ENCODE measurements at places on chromosomes 5 and 9.

- no peak for DNase-seq
These were observed 46.3 kb upstream of the TDRD7 start for GRCh38 chr9:97365634-97366033.

GRCh38 chr9:111483439-111483857 is 735 bp downstream of the ECPAS start:
- DNase-seq, result no peak

- DNase-seq, result no peak
These were observed 56.3 kb downstream of the USP20 start for GRCh38 chr9:129891569-129891968.

- peak; percentile 7 for DNase-seq
These were observed 931 bp downstream of the FAM219A start for GRCh38 chr9:34457266-34458012.

DNA sequence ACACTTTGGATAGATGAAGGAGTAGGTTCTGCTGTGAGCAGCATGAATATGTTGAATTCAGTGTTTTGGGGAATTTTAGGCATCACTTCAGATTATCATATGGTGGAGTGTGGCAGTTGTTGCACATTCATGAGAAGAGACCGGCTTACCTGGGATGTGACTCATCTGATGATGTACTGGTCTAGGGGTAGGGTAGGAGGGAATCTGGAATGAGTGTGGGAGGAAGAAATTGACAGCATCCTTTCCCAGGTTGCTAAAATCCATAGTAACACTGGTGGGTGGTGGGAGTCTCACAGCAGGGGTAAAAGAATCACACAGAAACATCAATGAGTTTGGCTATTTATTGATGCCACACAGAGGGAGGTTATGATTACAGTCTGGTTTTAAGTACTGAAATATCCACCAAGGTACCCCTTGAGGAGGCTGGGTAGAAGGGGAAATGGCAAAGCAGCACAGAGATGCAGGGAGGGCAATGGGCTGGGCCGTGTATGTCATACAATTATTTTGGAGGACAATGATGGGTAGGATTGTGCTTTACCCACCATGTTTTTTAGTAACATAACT is 82.5 kb downstream of the TARS1 start:
- no peak for DNase-seq

DNA sequence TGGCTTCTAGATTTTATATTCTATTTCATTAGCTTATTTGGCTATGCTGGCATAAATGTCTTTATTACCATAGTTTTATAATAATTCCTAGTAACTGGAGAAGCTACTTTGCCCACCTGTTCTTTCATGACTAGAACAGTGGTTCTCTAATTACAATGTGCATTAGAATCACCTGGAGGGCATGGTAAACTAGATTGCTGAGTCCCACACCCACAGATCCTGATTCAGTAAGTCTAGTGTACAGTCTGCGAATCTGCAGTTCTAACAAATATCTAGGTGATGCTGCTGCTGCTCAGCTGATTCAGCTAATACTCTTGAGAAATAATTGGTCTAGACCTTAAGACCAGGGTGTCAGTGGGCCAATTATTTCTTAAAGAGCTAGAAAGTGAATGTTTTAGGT is 35.5 kb downstream of the RNF38 start:
- DNase-seq, result no peak

- DNase-seq, result no peak
These were observed 335.7 kb downstream of the PRELID2 start for GRCh38 chr5:145499483-145499882.

DNA sequence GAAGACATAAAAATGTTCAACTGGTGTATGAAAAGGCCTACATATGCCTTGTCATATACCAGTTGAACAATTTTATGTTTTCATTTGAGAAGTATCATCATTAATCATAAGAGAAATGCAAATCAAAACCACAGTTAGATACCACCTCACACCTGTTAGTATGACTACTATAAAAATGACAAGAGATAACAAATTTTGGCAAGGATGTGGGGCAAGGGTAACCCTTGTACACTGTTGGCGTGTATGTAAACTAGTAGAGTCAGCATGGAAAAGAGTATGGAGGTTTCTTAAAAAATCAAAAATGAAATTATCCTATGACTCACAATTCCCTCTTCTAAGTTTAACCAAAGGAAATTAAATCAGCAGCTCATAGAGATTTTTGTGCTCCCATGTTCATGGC is 250.4 kb upstream of the ST8SIA4 start:
- no peak for DNase-seq

DNA sequence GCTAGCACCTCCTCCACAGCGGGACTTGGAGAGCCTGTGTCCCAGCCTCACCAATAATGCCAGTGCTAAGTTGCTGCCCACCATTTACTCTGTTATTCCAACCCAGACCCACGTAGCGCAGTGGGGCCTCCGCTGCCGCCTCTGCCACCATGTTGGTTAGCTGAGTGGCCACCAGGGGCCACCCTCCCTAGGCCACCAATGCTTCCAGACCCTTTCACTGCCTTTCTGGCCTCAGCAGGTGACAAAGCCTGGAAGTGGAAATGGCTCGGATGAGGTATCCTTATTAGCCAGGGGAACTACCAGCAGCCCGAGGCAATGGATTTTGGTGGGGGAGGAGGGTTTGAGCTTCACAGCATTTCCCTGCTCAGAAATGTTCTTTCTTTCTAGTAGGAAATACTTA is 110.1 kb downstream of the OSTF1 start:
- DNase-seq, result no peak

GRCh38 chr9:134214766-134215419 is 50.5 kb upstream of the RNU6ATAC start:
- no peak for DNase-seq

DNA sequence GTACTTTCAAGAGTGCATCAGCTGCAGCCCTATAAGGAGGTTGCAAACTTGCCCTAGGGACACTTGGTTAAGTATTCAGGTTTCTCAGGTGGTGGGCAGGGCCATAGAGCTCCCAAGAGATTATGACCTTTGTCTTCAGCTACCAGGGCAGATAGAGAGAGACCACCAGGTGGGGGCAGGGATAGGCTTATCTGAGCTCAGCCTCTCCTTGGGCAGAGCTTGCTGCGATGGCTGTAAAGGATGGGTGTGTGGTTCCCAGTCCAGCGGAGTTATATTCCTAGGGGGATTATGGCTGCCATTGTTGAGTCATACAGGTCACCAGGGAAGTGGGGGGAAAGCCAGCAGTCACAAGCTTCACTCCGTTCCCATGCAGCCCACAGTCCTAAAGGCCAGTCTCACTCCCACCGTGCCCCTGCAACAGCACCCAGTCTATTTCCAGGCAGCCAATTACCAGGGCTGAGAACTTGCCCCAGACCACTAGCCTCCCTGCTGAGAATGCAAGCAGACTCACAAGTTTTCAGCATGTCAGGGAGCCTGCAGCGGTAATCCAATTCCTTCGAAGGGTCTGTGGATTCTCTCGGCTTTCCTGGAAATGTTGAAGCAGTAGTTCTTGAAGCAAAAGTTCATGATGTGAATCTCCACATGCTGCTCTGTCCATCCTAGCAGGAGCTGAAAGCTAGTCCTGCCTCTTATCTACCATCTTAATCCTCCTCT is 151.5 kb downstream of the SLC12A2 start:
- no peak for DNase-seq

- DNase-seq, result no peak
These were observed 1.4 kb downstream of the ZNF622 start for GRCh38 chr5:16464231-16464630.

DNA sequence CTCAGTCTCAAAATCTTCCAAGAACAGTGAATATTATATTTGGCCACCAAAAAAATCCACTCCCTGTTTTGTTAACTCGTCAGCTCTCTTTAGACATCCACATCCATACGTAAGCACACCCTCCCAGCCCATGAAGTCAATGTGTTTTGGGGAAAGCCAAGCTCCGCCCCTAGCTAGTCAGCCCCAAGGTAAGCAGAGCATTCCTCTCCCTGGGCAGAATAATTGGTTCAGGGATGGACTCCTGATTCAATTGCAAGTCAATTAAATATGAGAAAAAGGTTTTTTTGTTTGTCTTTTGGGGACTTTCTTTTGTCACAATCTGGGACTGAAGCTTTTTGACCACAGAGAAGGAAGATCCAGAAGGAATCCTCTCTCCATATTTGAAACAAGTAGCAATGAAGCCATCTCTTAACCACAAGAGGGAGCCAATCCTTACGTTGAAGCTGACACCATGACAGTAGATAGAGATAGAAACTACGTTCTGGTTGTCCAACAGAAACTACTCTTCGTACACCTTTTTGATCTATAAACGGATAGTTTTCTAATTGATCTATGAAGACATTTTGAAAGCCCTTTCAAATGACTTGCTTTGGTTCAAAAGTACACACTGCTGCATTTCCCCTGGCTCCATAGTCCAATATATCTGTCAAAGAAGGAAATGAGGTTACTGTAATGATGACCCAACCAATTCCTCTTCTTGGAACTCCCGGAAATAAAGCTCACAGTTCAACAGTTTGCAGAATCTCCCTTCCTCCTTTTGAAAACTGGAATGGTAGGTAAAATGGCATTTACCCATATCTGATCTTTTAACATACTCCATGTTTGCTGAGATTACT is 166.4 kb downstream of the TLE1 start:
- DNase-seq, result peak; percentile 24

- no peak for DNase-seq
These were observed 104.4 kb downstream of the FRMD3 start for GRCh38 chr9:83433846-83434245.

- DNase-seq, result no peak
These were observed 261.3 kb downstream of the COX7C start for GRCh38 chr5:86879086-86879485.

DNA sequence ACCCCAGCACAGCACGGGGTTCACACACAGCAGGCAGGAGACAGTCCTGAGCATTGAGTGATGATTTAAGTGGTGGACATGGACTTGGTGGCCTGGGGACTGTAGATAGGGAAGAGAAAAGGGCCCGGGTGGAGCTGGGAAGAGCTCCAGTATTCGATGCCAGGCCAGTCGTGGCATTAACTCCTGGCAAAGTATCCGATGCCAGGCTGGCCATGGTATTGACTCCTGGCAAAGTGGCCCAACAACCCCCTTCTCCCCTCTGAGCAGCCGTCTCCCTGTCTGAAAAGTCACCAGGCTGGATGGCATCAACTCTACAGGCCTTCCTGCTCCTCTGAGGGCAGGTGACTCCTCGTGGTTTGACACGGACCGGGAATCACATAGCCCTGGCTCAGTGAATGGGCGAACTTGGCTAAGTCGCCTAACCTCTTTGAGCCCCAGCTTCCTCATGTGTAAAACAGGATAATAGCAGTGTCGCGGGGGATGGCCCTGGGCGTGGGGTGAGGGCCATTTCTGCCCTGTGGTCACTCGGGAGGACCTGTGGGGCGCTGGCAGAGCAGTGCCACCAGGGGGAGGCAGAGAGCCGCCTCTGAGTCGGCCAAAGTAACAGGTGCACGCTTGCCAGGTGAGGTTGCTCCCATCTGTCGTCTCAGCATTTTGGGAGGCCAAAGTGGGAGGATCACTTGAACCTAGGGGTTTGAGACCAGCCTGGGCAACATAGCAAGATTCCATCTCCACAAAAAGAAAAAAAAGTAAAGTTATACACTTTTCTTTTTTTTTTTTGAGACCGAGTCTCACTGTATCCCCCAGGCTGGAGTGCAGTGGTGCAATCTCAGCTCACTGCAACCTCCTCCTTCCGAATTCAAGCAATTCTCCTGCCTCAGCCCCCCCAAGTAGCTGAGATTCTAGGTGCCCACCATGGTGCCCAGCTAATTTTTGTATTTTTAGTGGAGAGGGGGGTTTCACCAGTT is 5.7 kb upstream of the SEC16A start:
- no peak for DNase-seq

DNA sequence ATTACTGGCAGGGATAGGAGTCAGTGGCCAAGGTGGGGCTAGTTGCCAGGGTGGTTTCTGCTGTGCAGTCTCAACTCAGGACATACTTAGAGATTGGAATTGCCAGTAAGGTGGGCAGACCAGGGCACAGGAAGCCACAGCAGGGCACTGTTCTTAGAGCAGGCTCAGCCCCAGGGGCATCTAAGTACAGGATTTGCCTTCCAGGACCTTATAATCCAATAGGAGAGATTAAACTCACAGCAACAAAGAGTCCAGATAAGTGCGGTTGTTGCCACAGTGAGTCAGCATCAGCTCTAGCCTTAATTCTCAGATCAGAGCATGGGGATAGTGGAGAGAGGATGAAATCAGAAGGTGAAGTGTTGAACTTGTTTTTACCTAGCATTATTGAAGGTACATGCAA is 265.8 kb upstream of the TRPC7 start:
- DNase-seq, result no peak

DNA sequence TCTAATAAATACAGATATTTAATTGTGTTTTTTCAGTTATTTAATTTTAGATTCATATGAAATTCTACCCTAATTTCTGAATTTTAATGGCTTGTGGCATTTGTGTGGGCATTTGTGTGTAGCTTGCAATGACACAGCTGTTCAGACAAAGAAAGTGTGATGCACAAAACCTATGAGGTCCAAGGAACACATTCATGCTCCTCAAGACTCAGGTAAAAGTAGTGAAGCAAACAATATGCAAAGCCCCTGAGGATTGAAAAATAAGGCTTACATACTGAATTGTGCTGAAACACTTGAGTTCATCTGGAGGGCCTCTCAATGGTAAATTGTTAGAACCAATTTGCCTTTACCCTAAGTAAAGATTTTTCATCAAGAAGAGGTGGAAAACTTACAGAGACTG is 28.1 kb downstream of the IL7R start:
- DNase-seq, result no peak

- no peak for DNase-seq
These were observed 66.3 kb upstream of the FANCC start for GRCh38 chr9:95383845-95384244.

- DNase-seq, result no peak
These were observed 6.3 kb upstream of the PHYKPL start for GRCh38 chr5:178238711-178239592.

All from NCI-H2081 treated with DMSO at 0.1 percent for 48 hours (cell line).